ENCODE measurements at places on chromosomes 13 and 19.

DNA sequence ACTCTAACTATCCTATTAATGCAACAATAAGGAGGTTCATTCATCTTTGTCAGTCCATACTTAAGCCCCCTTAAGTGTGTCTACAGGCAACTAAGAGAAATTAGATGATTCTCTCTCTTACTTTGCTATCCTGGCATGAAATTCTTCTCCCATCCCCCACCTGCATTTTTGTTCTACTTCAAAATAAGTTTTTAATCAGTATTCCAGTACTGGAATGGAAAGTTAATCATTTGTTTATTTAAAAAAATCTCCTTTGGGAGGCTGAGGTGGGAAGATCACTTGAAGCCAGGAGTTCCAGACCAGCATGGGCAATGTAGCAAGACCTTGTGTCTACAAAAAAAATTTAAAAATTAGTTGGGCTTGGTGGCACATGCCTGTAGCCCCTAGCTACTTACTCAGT lies 222.1 kb downstream of the MZT1 start:
- no peak for DNase-seq

GRCh38 chr13:73938372-73939070 lies 195.7 kb downstream of the KLF12 start:
- DNase-seq: no peak

DNA sequence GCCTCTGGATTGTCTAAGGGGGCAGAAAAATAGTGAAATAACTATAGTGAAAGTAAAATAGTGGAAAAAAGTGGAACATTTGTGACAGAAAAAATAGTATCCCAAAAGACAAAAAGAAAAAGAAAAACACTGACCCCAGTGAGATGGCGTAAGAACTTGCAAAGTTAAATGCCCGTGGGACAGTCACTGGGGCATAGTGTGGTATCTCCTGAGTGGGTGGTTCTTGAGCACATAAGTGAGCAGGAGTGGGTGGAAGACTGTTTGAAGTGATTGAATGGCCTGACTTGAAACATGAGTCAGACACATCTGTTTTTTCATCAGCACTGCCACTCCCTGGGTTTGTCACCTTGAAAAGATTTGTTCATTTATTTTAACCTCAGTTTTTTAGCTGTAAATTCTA lies 2.5 kb downstream of the ZNF430 start:
- no peak for DNase-seq

DNA sequence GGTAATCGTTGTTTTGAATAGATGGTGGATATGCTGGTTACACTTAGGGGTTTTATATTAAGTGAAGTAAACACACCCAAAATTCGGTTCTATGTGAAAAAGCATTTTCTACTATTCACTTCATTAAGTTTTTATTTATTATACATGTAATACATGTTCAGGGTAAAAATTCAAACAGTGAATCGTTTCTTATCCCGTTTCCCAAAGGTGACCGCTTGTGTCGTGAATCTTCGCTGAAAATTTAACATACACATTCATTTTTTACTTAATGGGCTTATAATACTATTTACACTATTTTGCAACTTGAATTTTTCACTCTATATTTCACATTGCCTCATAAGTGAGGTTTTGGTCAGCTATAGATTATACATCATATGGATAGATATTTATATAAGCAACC lies 24.5 kb downstream of the IPO5 start:
- no peak for DNase-seq

- DNase-seq: no peak
Observed at GRCh38 chr19:13284929-13285928, 135.0 kb downstream of the IER2 start.

DNA sequence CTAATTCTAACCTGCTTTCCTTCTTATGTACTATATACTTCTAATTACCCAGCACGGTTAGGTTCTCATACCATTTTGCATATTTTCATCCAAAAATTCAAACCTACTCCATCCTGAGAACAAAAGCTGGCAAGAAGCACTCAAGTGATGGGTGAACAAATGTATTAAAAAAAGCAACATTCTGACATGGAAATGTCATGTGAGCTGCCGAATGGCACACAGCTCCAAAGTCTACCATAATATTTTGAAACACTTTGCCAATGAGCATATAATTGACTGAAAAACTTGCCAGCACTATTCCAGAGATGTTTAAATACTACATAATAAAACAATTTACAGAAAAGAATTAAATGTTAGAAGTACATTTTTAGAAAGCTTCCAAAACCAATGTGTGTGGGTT lies 274.6 kb downstream of the ENOX1 start:
- DNase-seq: no peak

GRCh38 chr19:45769821-45770191 lies 754 bp upstream of the SIX5 start:
- no peak for DNase-seq

DNA sequence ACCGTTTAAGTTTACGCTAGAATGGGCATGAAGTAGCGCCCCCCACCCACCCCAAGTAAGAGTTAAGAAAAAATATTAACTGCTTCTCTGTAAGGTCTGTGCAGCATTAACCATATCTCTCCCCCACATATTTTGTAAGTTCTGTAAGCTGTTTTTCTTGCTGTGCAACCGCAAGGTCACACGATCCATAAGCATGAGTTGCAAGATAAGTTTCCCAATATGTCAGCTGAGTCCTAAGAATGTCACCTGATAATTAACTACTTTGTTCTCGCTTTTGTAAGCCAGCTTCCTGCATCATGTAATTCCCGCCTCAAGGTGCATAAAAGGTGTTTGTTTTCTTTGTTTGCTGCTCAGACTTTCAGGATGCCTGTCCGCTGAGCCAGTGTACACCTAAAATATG lies 187.0 kb downstream of the MYO16 start:
- DNase-seq: no peak

GRCh38 chr13:80860845-80861244 lies 519.9 kb upstream of the SPRY2 start:
- no peak for DNase-seq

GRCh38 chr13:30565658-30566057 lies 52.1 kb upstream of the USPL1 start:
- no peak for DNase-seq

- no peak for DNase-seq
Observed at GRCh38 chr19:10292789-10293636, 3.3 kb downstream of the ICAM5 start.

- no peak for DNase-seq
Observed at GRCh38 chr19:41195675-41196497, 2.9 kb downstream of the CYP2S1 start.

- DNase-seq: no peak
Observed at GRCh38 chr13:53001444-53002225, 27.0 kb upstream of the OLFM4 start.

DNA sequence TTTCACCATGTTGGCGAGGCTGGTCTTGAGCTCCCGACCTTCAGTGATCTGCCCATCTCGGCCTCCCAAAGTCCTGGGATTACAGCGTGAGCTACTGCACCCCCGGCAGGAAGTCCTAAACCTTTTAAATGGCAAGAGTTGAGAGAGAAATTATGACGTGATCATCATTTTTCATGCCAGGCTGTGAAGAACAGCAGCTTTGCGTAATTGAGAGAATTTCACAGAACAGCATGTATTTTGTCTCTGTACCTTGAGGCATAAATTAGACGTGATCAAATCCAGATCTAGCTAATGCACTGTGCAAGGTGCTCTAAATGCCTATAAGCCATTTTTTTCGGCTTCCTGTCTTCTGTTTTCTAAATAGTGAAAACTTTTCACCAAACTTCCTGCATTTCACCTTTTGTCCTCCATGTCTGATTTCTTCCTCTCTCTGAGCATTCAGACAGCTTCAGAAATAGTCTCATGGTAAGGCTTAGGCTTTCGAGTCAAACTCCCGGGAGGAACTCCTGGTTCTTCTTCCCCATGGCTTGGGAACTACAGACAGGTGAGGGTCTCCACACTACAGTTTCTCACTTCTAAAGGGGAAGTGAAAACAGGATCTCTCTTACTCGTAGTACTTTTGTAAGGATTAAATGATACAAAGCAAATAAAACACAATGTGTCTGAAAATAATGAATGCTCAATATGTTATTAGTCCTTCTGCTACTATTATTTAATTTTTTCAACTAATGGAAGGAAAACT lies 51.0 kb downstream of the WDFY2 start:
- DNase-seq: no peak

DNA sequence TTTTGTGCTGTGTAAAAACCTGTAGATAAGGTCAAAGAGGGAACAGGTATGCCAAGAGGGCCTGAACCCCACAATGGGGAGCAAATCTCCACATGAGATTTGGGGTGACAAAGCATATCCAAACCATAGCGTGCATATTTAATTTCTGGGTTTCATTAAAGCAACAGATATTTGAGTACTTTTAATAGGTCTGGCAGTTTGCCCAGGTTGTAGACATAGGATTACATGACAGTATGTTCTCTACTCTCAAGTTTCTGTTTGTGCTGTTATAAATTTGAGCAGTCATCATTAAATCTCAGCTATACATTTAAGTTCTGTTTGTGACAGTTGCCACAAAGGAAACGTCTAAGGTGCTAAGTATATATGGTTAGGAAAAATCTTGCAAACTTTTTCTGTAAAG lies 236.4 kb downstream of the ATP8A2 start:
- no peak for DNase-seq

DNA sequence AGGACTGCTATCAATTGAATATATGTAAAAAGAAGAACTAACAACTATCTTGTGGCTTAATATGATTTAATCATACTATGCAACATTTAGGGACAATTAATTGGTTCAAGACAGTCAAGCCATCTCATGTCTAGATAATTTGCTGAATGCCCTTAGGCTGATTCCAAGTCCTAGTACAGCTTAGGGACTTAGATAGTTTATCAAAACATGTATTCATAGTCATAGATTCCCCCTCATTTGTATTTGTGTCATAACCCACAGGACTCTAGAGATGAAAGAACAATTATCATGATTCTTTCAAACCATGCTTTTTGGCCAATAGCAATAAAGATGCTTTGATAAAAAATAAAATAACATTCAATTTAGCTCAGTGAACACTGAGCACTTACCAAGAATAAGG lies 607.6 kb downstream of the SLITRK1 start:
- DNase-seq: no peak

GRCh38 chr19:51326216-51327065 lies 15.0 kb downstream of the IGLON5 start:
- no peak for DNase-seq

DNA sequence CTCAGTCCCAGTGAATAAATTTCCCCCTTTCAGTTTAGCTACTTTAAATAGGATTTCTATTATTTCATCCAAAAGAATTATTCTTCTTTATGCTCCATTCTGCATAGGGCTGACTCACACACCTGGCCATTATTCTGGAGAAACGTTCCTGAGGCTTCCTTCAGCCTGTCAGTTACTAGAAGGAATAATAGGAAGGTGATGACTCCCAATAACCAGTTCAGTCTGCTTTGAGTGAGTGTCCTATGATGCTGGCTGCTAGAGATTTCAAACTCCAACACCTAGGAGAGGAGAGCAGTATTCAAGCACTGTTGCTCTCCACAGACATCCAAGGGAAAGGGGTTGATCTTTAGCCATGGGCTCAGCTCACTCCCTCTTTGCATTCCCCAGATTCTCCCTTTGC lies 117.8 kb downstream of the KCTD12 start:
- no peak for DNase-seq

GRCh38 chr19:42515241-42515832 lies 12.9 kb downstream of the CEACAM1 start:
- no peak for DNase-seq

- no peak for DNase-seq
Observed at GRCh38 chr13:112750570-112750969, 60.7 kb downstream of the ATP11A start.

DNA sequence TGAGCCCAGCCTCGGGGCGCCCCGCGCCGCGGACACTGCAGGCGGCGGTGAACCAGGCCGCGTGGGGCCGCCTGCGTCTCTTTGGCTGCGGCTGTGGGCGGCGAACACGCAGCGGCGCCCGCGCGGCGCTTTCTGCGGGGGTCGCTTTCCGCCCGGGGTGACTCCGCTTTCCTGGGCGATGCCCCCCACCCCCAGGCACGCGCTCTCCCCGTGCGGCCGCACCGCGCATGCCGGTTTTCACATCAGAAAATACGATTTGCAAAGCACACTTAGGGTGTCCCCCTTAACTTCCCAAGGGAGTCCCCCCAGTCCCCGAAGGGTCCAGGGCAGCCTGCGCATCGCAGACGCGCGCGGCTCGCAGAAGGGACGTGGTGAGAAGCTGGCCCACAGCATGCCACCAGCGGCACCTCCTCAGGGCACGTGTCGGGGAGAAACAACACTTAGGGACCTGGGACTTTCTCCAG lies 5.3 kb downstream of the F7 start:
- no peak for DNase-seq

GRCh38 chr13:94327318-94327717 lies 152.2 kb downstream of the DCT start:
- no peak for DNase-seq

DNA sequence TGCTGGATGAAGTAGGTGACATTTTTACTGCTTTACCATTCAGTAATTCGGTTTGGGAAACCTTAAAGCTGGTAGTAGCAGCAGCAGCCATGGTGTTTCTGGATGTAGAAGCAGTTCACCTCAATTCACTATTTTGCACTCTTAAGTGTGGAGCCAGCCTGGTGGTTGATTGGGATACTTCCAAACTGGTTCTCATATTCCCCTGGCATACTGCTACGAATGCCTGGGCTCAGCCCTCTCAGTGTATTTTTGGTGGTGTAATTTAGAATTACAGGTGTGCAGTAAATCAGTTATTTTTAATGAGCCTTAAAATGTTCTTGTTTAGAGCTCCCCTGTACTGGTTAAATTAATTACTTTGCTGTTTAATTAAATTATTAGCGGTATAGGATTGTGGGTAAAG lies 12.4 kb downstream of the HNRNPM start:
- no peak for DNase-seq

- DNase-seq: no peak
Observed at GRCh38 chr13:75936791-75937190, 300.7 kb downstream of the LMO7 start.

GRCh38 chr13:40207001-40207478 lies 459.4 kb downstream of the FOXO1 start:
- no peak for DNase-seq

- DNase-seq: no peak
Observed at GRCh38 chr13:66675620-66676019, 554.5 kb downstream of the PCDH9 start.

- DNase-seq: no peak
Observed at GRCh38 chr13:109309625-109310363, 476.6 kb downstream of the IRS2 start.

GRCh38 chr13:35881360-35881759 lies 249.8 kb downstream of the DCLK1 start:
- DNase-seq: no peak

- DNase-seq: no peak
Observed at GRCh38 chr13:70755456-70755855, 647.2 kb upstream of the KLHL1 start.

DNA sequence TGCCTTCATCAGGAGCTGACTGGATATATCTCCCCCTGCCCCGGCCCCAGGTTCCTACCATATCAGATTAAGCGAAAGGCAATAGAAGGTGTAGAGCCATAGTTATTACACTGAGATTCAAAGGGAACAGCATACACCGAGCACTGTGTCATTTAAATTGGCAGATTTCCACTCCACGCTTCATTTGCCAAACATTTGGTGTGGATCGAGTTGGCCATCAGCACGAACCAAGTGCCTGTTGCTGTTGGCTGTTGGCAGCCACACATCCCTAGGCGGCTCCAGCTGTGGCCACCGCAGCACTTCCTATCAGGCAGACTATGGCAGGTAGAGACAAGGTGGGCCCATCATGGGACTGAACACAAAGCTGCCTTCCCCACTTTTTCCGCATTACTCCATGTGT lies 115.8 kb downstream of the CCNA1 start:
- no peak for DNase-seq

Measured in stimulated activated CD4-positive, alpha-beta T cell treated with anti-CD3 and anti-CD28 coated beads, Interleukin-15, amount 100 ng/mL, for 1 hour (primary cell).